Activated naive CD4-positive, alpha-beta T cell treated with anti-CD3 and anti-CD28 coated beads for 36 hours (primary cell): ENCODE measurements at places on chromosomes 3 and 15.

GRCh38 chr15:57580428-57580827, 11.3 kb upstream of the MYZAP start:
- DNase-seq = no peak

DNA sequence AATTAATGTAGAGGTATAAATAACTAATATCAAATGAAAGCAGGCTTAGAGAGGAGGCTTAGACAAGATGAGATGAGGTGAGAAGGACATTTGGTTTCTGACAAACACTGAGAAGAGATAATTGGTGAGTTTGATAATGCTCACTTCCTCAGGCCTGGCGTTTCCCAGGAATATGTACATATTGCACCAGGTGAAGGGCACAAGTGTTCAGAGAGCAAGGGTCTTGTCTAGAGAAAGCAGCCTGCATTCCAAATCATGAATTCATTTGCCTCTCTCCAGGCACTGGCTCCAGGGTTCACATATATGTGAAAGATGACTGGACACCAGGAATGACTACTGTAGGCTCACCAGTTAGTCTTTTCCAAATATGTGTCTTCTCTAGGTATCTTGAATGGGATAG, 48.0 kb upstream of the LPP start:
- DNase-seq = no peak

DNA sequence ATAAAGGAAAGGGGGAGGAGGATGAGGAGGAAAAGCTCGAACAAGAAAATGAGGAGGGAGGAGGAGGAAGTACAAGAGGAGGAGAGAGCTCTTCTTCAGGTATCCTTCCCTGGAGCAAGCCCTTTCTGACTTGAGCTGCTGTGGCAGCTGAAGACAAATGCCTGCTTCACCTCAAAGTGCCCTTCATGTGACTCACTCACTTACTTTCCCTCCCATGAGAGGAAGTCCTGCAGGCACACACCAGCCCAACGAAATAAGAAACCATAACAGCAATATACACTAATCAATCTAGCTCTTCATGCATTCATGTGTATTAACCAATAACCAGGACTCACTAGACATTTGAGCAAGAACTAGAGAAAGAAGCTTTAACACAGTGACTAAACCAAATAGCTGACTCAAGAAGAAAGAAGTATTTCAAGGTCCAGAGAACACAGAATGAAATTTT, 251.9 kb downstream of the IGSF11 start:
- DNase-seq = no peak

GRCh38 chr3:9397906-9398699, 688 bp downstream of the SETD5 start:
- DNase-seq = peak; percentile 43

DNA sequence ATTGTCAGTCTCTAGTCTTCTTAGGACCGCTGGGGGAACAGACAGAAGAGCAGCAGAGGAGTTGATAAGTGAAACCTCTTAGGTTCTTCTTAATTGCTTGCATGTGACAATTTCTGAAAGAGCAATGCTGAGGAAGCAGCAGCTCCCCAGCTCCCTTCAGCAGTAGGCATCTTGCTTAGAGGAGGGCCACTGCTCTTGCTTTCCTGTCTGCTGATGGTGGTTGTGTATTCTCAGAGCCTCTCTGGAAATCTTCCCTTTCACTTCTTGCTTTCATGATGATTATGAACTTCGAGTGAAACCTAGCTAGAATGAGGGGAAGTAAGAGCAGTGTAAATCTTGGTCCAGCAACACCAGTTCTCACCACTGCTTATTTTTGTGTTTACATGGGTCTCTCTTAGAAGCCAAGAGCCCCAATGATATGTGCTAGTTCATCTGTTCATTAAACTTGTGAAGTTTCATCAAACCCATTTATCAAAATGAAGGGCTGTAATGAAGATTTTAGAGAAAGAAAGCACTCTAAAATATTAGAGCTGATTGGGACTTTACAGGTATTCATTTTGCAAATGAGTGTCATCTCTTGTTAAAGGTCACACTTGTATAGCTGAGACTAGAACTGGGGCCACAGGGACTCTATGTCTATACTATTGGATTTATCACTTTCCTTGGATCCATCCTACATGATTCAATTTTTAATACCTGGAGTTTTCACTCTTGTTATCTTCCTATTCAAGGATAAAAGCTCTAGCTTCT, 246.7 kb downstream of the LPP start:
- peak; percentile 60 for DNase-seq

GRCh38 chr3:30370681-30371271, 235.6 kb upstream of the TGFBR2 start:
- DNase-seq = no peak

- no peak for DNase-seq
These were observed 51.9 kb downstream of the WWTR1 start for GRCh38 chr3:149605902-149606301.

GRCh38 chr3:12768579-12769527, 9.8 kb upstream of the TMEM40 start:
- DNase-seq = no peak

DNA sequence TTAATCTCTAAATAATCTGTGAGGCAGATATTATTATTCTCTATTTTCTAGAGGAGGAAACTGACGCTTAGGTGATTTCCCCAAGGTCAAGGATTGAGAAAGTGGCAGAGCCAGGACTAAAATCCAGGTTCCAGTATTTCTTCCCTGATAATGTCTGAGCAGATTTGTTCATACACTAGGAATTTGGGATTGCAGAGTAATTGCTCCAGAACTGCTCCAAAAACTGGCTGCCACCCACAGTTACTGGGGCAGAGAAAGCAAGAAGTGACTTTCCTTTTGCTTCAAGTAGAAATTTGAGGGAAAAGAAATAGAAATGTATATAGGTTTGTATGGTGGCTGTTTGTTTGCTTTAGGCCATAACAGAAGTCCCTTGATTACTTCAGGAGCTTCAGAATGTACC, 60.6 kb downstream of the SLC12A8 start:
- no peak for DNase-seq

DNA sequence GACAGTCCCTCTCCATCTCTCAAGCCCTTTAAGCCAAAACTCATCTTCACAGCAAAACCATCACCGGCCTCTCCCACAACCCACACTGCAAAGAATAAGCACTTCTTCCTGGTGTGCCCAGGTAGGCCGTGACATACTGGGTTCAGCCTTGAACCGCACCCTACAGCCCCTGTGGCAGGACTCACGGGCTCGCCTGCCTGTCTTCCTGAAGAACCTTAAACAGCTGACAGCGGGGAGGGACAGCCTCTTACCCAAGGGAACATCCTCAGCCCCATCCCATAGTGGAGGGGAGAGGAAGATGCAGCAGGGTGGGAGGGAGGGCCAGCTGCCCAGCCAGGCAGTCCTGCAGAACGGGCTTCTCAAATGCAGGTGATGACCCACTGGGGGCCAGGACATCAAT, 40.2 kb downstream of the TBC1D2B start:
- DNase-seq = no peak

DNA sequence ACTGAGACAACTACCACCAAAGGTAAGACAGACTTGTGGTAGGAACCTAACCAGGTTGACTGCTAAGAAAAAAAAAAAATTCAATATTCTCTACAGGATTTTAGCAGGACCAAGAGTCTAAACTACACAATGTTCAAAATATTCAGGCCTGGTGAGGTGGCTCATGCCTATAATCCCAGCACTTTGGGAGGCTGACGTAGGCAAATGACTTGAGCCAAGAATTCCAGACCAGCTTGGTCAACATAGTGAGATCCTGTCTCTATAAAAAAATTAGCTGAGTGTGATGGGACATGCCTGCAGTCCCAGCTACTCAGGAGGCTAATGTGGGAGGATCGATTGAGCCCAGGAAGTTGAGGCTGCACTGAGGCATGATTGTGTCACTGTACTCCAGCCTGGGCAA, 341.6 kb upstream of the WNT5A start:
- no peak for DNase-seq

- no peak for DNase-seq
These were observed 2.2 kb upstream of the BCL6 start for GRCh38 chr3:187747506-187747905.

DNA sequence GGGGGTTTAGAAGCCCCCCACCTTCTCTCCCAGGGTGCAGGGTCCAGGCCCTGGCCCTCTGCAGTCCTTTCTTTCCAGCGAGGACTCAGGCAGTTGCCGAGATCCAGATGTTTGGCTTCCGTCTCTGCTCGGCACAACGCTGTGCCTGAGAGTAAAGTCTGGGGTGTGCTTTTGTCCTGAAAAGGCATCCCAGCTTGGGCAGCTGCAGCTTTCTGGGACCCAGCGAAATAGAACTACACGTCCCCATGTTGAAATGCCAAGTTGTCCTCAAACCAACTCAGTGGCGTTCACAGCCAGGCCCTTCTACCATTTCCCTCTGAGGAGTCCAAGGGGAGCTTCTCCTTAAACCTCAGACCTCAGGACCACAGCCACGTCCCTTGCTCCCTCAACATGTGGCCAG, 23.1 kb downstream of the FGD5 start:
- DNase-seq = no peak

DNA sequence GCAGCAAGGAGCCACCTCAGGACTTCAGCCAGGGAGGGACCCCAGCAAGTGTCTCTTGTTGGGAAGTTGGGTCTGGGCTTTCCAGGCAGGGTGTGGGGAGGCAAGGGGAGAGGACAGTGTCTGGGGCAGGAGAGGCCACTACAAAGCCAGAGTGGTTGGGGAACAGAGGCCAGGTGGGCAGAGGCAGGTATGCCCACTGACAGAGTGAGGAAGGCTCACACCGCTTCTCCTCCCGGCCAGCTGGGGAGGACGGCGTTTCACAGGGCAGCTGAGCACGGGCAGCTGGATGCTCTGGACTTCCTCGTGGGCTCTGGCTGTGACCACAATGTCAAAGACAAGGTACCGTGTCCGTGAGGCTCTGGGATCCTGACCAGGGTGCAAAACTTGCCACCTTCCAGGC, 15.0 kb downstream of the ANKDD1A start:
- no peak for DNase-seq

- DNase-seq = no peak
These were observed 144.2 kb upstream of the SNTN start for GRCh38 chr3:63508305-63508704.

- no peak for DNase-seq
These were observed 155.3 kb downstream of the TBL1XR1 start for GRCh38 chr3:177041730-177042551.

DNA sequence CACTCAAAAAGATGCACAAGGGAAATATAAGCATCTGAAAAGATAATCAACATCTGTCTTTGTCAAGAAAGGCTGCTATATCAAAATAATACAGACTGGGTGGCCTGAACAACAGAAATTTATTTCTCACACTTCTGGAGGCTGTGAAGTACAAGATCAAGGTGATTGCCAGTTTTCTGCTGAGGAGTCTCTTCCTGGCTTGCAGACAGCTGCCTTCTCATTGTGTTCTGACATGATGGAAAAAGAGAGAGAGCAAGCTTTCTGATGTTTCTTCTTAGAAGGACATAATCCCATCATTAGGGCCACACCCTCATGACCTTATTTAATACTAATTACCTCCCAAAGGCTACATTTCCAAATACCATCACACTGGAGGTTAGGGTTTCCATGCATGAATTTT, 1573.3 kb downstream of the SI start:
- no peak for DNase-seq

- no peak for DNase-seq
These were observed 16.4 kb downstream of the SNX1 start for GRCh38 chr15:64112073-64112772.
